GOT3 (cell line): ENCODE measurements at places on chromosomes 11 and 22.

GRCh38 chr22:44869196-44869595 lies 116.8 kb downstream of the ARHGAP8 start:
- DNase-seq = no peak

GRCh38 chr22:35621451-35621850 lies 4.3 kb upstream of the MB start:
- no peak for DNase-seq

DNA sequence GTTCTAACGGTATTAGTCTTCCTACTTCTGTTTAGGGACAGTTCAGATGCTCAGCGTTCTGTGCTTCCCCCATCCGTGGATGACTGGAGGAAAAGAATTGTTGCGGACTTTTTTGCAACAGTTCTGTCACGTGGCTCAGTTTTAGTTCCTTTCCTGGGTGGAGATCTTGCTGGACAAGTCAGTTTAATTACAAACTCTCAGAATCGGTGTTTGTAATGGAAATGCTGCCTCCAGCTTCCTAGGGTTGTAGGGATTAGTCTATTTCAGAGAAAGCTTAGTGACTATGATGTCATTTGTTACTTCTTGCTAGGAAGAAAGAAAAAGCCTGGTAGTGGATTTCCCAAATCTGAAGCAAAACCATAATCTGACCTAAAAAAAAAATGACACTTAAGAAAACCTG lies 320.4 kb downstream of the CADM1 start:
- DNase-seq = no peak

GRCh38 chr11:68223275-68223674 lies 10.2 kb upstream of the KMT5B start:
- no peak for DNase-seq

- no peak for DNase-seq
Measured at GRCh38 chr22:50739894-50740293, 1.9 kb downstream of the ACR start.

DNA sequence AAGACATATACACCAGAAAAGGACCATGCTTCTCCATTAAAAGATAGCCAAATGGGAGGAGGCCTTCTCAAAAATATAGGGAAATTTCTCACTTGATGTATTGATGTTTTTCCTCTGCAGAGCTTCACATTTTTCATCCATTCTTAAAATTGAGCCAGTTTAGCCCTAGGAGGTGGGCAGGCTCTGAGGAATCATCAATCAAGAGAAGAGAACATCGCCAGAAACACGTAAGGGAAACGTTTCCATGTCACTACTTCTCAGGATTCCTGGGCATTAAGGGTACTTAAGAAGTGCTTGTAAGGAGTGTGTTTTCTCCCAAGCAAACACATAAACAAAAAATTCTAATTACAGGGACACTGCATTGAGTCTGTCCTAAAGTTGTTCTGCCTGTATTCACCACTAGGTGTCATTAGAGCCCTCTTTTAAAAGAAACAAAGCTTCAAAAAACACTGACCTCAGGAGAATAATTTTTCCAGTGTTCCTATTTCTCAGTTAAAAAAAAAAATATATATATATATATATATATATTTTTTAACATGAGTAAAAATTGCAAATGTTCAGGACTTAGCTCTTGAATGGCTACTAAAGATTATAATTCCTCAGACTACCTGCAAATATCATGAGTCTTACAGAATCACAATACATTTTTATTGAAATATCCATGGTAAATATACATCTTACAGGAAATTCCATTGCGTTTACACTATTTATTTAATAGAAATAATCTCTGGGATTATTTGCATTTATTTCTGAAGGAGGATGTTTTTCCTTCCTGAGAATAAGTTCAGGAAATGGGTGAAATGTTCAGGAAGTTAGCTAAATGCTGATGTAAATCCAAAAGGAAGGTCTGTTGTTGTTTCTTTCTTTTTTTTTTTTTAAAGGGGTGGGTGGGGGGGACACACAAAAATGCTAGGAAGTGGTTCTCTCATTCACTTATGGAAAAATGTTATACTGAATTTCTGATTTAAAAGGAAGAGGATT lies 16.0 kb downstream of the FZD4 start:
- DNase-seq = no peak

GRCh38 chr11:130388607-130389205 lies 39.7 kb downstream of the ADAMTS8 start:
- no peak for DNase-seq

DNA sequence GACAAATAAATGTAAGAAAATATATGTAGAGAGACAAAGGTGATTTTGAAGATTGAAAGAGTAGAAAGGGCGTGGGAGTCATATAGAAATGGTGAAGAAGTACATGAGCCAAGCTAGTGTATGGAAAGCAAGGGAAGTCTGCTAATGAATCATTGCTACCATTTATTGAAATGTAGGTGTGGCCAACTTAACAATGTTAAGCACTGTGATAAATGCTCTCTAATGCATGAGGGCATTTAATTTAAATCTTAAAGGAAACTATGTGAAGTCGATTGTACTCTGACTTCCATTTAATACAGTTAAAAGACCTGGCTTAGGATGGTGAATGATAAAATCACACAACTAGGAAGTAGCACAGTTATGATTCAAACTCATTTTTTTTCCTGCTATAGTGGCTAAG lies 219.9 kb downstream of the CASP12 start:
- DNase-seq = no peak

- no peak for DNase-seq
Measured at GRCh38 chr11:134750619-134751018, 338.6 kb upstream of the B3GAT1 start.

GRCh38 chr11:111762981-111763643 lies 3.1 kb downstream of the PPP2R1B start:
- no peak for DNase-seq

DNA sequence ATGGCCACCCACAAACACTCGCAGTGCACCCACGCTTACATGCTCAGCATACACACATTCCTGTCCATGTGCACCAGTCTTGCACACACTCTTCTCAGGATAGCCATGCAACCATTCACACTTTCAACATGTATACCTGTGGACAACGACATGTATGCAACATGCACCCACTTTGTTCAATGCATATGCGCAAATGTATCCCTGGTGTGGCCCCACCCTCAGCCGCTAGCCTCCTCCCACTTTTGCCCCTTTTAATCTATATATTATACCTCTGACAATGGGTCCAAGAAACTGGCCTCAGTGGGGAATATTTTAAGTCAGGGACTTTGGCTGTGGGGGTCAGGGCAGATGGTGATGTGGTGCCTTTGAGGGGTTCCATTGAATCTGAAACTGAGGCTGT lies 963 bp downstream of the INSC start:
- DNase-seq = no peak

GRCh38 chr11:109291553-109291952 lies 130.4 kb upstream of the C11orf87 start:
- no peak for DNase-seq

DNA sequence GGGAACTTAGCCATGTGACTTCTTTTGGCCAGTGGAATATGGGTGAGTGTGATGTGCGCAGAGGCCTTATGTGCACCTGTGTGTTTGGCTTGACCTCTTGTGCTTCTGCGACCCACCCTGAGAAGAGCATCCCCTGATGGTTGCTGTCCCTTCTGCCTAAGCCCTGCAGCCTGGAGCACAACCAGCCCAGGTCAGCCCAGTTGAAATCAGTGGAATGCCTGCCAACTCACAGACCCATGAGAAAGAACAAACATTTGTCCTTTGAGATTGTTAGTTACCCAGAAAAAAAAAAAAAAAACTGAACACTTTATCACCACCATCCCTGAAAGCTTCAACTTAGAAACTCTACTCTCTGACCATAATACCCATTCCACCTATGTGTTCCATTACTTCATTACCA lies 38.5 kb downstream of the PAMR1 start:
- DNase-seq = no peak

DNA sequence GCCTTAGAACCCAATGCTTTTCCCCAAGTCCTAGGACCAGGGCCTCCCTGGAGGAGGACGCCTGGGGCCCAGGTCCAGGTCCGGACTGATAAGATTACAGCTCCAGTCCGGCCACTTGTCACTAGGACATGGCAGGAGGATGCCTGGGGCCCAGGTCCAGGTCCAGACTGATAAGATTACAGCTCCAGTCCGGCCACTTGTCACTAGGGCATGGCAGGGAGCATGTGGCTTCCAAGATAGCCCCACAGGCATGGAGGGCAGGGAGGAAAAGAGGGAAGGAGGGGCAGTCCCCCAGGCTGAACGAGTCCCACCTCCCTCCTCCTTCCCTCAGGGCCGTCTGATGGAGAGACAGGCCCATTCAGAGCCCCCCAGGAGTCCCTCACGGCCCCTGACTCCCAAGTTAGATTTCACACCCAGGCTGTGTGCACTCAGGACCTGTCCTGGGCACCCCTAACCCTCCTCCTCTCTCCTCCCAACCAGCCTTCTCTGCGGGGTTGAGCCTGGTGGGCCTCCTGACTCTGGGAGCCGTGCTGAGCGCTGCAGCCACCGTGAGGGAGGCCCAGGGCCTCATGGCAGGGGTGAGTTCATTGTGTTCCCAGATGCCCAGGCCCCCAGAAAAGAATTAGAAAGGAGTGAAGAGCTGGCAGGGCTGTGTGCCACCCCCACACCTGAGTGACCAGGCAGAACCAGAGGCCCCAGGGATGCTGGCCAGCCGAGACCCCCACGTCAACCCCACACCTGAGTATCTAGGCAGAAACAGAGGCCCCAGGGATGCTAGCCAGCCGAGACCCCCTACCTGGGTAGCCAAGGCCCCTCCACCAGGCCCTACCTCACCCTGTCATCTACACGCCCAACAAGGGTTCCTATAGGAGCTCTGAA lies 2.1 kb downstream of the TSPAN32 start:
- no peak for DNase-seq

DNA sequence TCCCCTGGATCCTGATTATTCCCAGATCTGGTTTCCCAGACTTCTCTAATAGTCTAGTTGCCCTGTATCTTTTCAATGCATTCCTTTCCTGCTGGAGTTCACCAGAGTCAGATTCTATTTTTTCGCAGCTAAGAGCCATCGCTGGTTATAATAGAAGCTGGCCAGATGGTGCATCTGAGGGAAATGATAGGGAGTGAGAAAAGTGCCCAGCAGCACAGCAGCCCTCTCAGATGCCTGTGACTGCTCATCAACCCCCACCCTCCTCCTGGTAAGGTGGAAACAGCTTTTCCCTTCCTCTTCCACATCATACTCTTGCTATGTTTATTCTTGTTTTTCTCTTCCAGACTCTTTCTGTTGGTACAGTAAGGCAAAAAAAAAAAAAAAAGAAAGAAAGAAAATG lies 12.8 kb downstream of the OR8A1 start:
- no peak for DNase-seq

DNA sequence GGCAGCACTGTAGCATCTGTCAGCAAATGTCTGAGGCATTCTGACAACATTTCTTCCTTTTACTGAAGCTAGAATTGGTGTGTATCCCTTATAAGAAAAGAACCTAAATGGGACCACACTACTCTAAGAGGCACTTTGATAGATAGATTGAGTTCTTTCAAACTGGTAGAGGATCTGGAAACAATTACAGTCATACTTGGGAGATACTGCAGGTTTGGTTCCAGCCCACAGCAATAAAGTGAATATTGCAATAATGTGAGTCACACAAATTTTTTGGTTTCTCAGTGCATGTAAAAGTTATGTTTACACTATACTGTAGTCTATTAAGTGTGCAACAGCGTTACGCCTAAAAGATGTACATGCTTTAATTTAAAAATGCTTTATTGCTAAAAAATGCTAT lies 96.9 kb downstream of the SBF2 start:
- DNase-seq = no peak

GRCh38 chr11:93143800-93144199 lies 54.0 kb downstream of the SLC36A4 start:
- DNase-seq = no peak

- DNase-seq = no peak
Measured at GRCh38 chr11:69342588-69343330, 48.8 kb downstream of the MYEOV start.

- DNase-seq = no peak
Measured at GRCh38 chr11:118057251-118058145, 19.4 kb upstream of the TMPRSS4 start.

DNA sequence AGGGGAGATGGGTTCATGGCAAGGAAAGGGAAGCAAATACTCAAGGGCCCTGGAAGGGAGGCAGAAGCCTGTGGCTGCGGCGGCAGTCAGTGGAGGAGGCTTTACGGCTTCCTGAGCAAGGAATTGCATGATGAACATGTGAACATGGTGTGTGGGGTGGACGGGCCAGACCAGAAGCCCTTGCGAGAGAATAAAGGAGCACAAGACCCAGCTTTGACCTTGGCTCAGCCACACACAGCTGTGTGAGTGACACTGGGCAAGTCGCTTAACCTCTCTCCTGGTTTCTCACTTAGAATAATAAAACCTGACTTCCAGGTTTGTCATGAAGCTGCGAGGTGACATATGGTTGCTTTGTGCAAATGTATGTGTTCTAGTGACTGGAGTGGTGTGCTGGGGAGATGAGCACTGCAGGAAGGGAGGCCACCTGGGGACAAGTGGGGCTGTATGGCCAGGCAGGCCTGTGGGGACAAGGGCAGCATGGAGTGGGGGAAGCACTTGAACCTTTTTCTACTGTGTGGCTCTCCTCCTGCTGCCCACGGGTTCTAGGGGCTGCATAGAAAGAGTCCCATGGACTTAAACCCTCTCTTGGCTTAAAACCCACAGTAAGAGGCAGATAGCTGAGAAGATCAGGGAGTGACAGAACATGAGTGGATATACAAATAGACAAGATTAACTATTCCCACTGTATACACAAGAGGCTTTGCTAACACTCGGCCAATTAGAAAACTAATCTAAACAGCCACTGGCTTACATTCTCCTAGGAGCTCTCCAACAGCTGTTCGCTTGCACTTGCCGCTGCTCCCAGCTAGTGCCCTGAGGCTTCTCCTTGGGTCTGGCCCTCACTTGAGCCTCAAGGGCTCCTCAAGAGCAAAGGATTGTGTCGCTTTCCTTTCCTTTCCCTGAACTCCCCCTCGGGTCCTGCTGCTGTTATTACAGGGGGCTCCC lies 67.3 kb upstream of the CDON start:
- no peak for DNase-seq

DNA sequence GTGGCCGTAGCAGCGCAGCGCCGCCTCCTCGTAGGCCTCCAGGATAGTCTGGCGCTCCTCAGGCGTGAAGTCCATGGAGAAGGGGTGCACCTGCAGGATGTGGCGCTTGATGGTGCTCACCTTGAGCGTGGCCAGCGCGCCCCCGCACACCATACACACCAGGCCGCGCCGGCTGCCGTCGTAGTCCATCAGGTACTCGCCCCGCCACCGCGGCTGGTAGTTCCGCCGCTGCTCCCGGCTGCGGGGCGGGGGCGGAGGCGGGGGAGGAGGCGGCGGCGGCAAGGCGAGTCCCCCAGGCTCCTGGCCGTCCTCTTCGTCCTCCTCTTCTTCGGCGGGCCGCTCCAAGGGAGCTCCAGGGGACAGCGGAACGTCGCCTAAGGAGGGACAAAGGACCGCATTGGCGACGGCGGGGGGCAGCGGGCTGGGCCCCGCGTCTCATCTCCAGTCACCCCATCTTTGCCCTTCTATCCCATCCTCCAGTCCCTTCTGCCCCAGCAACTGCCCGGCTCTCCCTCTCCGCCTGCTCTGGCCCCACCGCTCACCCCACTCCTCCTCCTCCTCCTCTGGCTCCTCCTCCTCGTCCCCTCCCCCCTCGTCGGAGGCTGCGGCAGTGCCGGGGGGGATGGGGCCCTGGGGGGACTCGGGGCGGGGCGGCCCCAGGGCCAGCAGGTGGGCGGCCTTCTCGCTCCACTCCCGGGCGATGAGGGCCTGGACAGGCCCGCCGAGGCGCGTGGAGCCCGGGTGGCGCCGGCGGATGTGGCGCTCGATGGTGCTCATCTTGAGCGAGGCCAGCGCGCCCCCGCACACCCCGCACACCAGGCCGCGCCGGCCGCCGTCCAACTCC lies 4.9 kb downstream of the ZFTA start:
- DNase-seq = no peak

- no peak for DNase-seq
Measured at GRCh38 chr11:665062-665703, 28.1 kb downstream of the DRD4 start.
